M059J (cell line): ENCODE measurements at places on chromosomes 11 and 22.
A peak's percentile ranks its signal among the peaks of the same experiment; 100 is the strongest.

DNA sequence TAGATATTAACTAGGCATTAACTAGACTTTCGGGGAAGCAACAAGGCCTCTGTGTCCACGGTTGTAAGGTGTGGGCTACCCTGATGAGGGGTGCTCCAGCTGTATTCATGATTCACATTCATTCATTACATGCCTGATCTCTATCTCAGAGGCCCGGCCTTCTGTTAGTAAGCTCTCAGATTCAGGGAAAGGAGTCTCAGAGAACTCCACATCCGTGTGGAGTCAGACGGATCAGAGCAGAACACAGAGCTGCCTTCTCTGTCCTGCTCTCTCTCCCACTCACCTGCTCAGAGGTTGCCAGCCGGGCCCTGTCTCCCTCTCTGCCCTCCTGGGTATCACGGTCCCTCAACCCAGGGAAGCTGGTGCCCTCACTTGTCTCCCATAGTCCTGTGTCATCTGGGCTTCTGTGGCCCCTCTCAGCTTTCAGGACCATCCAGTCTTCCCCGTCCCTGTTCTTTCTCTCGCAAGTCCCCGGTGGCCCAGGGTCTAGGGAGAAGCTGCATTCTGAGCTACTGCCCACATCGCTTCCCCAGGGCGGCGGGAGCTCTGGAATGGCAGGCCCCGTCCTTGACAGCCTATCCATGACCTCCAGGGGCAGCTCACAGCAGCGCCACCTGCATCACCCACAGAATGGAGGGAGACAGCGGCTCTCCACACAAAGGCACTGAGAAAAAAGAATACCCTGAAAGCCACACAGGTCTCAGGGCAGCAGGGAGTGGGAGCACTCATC lies 4.3 kb downstream of the TP53AIP1 start:
- no peak for DNase-seq

- peak; percentile 26 for DNase-seq
Observed at GRCh38 chr11:16818284-16818683, 79.8 kb downstream of the C11orf58 start.

DNA sequence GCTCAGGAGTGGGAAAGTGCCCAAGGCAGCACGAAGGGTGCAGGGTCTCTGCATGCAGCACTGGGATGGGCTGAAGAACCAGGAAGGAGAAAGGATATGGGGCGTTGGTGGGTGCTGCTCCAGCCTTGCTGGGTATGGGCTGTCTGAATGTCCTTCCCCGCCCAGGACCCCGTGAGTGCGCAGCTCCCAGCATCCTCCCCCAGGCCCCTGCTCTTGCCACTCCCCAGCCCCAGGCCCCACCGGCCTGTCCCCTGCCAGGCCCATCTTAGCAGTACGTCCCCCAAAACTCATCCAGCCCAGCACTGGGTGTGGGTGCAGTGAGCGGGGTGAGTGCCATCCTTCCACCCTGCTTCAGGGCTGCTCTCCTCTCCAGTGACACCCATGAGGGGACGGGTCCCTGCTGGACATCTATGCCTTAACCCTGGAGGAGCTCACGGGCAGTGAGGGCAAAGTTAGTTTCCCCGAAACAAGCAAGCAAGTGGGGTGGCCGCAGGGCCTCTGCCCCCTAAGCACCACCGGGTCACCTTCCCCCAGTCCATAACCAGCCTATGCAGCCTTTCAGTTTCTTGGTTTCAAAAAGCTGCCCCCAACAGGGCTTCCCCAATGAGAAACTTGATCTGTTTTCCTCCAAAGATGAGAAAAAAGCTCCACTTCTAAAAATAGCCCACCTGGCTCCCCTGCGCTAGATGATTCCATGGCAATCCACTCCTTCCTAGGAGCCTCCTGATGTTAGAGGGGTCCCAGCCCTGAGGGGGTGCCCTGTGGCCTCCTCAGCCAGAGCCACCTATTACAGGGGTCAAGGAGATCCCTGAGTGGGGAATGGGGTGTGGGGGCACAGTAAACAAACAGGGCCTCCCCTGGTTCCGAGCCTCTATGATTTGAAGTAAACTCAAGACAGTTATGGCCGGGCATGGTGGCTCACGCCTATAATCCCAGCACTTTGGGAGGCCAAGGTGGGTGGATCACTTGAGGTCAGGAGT lies 103.8 kb downstream of the MORC2 start:
- no peak for DNase-seq

DNA sequence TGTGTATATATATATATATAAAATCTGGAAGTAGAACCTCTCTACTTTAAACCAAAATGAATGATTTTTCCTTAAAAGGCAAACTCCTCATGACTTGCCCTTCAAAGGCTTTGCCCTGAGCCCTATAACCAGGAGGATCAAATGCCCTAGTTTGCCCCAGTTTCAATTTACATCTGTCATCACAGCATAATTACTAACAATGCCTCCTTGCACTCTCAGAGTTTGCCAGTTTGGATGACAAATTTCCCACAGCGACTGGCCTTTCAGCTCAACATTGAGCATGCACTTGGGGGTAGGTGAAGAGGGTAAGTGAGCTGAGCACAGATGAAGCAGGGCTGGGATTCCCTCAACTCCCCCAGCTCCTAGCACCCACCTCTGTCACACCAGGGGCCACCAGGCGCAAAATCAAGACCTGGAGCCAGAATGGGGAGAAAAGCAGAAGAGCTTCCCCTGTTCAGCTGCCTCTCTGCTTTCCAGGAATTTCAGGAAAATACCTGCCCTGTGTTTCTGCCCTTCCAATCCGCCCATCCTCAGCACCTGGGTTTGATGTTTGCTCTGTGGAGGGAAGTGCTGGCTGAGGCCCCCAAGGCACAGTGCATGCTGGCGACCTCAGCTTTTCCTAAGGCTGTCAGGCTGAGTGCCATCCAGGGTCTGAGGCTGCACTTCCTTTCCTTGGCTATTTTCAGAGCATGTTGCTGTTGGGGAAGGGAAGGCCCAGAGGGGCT lies 67.5 kb downstream of the ADAMTS15 start:
- peak; percentile 48 for DNase-seq

GRCh38 chr11:64334764-64335735 lies 5.0 kb upstream of the CCDC88B start:
- peak; percentile 99 for DNase-seq

GRCh38 chr11:102423936-102424335 lies 28.6 kb downstream of the TMEM123 start:
- no peak for DNase-seq

DNA sequence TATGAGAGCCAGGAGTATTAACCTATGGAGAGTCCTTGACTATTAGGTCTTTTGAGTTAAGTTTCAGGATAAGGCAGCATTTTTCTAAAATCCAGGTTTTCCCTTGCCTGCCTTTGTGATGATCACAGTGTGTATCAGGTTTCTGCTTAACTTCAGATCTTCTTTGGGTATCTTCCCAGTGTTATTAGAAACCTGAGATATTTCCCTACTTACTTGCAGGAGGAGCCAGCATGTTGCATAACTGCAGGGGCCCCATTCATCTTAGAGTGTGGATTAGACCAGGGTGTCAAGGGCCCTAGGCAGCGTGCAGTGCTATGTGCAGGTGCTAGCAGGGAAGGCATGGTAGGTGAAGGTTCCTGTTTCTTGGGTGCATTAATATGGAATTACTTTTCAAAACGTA lies 69.5 kb downstream of the ZNRF3 start:
- DNase-seq = peak; percentile 19

GRCh38 chr11:75280227-75280701 lies 39.7 kb downstream of the TPBGL start:
- peak; percentile 63 for DNase-seq

GRCh38 chr22:36227396-36227795 lies 11.9 kb downstream of the APOL2 start:
- DNase-seq = peak; percentile 16

DNA sequence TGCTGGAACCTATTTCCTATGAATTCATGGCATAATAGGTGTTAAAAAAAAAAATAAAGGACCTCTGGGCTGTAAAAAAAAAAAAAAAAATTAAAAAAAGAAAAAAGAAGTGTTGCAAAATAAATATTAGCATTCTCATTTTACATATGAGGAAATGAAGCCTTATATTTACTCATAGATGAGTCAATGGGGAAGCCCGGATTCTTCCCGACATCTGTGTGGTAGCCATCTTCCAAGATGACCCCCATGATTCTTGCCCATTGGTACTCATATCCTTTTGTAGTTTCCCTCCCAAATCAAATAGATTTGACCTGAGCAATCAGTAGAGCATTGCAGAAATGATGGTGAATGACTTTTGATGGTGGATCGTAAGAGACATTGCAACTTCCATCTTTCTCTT lies 3.0 kb upstream of the SWAP70 start:
- DNase-seq = peak; percentile 18

- DNase-seq = no peak
Observed at GRCh38 chr22:50157709-50158375, 12.7 kb upstream of the PANX2 start.

DNA sequence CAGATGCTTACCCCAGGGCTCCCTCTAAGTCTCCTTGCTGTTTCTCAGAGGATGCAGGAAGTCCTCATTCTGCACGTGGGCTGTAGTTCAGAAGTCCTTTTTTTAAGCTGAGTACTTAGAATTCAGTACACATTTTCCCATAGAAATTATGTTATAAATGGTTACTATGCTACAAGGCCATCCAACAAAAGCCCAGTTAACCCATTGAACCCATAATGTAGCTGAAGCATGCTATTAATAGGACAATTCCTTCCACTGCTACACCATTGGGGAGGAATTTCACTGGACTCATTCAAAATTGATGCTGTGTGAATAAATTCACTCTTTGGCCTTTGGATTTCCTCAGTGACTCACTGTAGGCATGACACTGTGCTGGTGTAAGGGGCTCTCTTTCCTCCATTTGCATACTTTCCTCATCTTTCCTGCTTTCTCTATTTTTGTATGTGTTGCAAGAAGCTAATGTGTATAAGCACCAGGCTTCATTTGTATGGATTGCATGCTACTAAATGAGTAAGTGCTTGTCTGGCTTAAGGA lies 148.0 kb downstream of the NTM start:
- DNase-seq = no peak

DNA sequence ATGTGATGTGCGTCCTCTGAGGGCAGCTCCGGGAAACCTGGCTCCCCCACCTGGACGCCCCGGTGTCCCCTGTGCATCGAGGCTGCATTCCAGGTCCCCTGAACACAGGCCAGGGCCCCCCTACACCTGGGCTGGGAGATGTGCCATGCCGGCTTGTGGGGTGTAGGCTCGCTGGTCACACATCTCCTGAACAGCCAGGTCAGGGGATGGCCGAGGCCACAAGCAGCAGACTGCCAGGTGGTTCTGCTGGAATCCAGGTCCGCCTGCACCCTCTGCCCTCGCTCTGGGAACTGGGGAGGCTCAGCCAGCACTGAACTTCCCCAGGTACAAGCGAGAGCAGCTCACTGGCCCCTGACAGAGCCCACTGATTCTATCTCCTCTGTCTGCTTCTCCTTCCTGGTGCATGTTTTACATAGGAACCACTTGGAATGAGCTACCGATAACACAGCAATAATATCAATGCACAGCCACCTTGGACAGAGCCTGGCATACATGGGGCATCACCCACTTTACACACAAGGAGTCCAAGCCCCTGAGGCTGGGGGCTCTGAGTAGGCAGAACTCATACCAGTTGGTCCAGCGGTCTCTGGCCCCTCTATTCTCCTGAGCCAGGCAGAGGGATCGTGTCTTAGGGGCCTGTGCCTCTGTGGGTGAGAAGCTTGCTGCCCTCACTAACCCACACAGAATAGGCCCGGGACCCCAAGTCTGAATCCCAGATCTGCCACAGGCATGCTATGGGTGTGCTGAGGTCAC lies 46.8 kb downstream of the TBX1 start:
- DNase-seq = no peak

DNA sequence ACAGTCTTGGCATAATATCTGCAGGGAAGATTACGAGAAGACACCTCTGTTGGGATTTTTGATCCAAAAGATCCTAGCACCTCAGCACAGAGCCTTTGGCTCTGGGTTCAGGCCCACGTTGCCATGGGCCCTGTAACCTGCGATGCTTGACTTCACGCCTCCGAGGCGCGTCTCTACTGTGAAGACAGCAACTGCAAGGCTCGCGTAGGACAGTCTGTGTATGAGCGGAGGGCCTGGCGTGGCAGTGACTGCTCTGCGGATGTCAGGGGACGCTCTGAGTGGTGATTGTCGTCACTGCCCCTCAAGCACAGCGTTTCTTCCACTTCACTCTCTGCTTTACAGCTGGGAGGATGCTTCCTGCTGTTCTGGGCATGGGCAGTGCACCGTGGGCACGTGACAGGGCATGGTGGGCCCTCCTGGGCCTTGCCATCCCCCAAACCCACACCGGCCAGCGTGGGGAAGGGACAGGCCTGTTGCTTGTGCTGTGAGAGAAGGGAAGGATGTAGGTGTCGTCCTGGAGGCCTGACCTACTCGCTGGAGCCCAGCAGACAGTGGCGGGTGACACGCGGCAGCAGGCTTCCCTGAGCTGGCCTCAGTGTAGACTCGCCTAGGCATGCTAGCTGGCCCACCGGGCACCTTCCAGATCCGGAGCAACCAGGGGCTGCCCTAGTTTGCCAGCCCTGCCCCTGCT lies 26.5 kb downstream of the GLB1L2 start:
- DNase-seq = no peak

- peak; percentile 58 for DNase-seq
Observed at GRCh38 chr11:124829986-124830385, 29.8 kb upstream of the MSANTD2 start.

- DNase-seq = no peak
Observed at GRCh38 chr11:6553634-6554033, 49.8 kb downstream of the RRP8 start.

DNA sequence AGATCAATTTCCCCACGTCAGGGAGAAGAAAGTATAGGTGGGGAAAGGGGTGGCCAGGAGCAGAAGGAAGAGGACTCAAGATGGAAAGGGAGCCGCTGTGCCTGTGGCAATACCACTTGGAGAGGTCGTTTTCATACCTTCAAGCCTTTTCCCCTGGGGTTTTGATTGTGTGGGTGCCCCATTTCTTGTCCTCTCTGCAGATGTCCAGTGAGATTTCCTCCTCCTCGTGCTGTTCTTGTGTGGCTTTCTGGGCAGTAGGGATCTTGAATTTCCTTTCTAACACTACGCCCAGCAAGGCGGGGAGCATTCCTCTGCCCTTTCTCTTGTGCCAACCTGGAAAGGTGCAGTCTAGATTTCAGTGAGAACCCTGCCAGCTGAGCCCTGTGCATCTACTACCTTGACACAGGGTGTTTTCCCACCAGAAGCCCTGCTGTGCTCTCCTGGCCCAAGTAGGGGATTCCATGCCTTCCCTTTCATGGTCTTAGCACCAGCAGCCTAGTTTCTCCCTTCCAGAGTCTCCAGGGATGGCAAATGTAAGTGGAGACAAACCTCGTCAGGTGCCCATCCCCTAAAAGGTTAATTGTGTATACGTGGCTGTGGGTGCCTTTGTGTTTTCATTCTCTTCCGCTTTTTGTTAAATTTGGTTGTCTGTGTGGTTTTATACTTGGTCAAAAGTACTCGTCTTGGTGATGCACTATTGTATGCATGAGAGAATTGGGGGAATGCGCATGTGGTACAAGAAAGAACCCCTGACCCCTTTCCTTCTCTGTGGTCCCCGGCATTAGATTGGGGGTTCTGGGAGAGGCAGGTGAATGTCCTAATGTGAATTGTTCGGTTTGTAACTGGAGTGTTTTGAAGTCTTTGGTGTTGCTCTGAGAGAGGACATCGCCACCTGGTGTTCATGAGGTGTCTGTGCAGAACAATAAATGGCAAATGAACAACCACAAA lies 71.4 kb upstream of the MPEG1 start:
- DNase-seq = peak; percentile 35

- DNase-seq = no peak
Observed at GRCh38 chr11:44456544-44457300, 108.7 kb upstream of the CD82 start.

- peak; percentile 33 for DNase-seq
Observed at GRCh38 chr11:111631024-111631665, 28.9 kb downstream of the SIK2 start.
